ENCODE measurements at places on chromosomes 6 and 20. TPM values are rescaled to one million over a fixed set of nuclear protein-coding genes. Genes with fewer than 3 reads are reported as not detected.
A peak's percentile ranks its signal among the peaks of the same experiment; 100 is the strongest.

The LINC00237 gene
- total RNA-seq = not detected

GRCh38 chr6:21402368-21402767 is 191.2 kb upstream of the SOX4 start:
- H3K36me3 ChIP-seq = no peaks in the 10 kb centered on the region
- no peaks in the 10 kb centered on the region for H3K27me3 ChIP-seq
- no peak for DNase-seq
- H3K4me3 ChIP-seq = no peak overlapping the region
- H3K27ac ChIP-seq = peak overlapping the region; percentile 39
- H3K4me1 ChIP-seq = peaks cover 18% of the 10 kb centered on the region

DNA sequence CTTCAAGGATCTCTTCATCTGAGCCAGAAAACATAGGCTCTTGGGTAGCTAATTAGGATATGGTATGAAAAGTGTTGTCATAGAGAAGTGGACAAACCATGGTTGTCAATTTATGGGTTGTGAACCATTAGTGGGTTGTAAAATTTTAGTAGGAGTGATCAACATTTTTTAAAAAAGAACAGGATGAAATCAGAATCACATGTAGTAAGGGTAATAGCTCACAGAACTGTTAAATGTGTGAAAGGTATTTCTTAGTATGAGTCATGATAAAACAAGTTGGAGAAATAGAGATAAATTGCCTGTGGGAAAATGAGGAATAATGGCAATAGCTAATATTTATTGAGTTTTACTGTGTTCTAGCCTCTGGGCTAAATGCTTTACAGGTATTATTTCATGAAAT is 113.4 kb downstream of the MAP3K4 start:
- H3K4me1 ChIP-seq = no peaks in the 10 kb centered on the region
- peaks cover 27% of the 10 kb centered on the region for H3K36me3 ChIP-seq
- no peak overlapping the region for H3K4me3 ChIP-seq
- H3K27me3 ChIP-seq = no peaks in the 10 kb centered on the region

DNA sequence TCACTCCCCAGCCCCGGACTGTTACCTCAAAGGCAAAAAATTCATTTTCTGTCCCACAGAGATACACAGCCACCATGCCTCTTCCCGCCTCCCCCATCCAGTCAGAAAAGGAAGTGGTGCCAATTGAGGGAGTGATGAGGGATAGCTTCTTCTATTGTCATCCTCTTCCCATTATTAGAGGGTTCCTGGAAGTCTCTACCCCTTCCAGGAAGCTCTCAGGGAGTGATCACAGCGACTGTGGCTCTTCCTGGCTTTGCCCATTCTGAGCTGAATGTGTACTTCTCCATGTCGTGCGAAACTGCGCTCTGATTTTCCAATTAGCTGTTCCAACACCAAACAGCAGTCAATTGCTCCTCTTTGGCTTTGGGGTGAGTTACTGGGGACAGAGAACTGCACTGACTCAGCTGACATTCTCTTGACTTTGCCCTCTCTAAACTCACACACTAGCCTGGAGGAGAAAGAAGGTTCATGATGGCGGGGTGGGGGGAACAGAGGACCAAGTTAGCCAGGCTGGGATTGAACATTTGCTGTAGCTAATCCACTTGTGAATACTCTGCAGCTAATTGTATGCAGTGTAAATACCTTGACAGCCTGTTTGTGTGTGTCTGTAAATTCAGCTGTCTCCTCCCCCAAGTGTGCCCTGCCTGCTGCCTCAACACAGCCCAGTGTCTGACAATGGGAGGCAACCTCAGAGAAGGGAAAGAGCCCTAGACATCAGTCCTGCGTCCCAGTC is 2.4 kb upstream of the MDGA1 start:
- peaks cover 64% of the 10 kb centered on the region for H3K27me3 ChIP-seq
- DNase-seq = no peak
- peak overlapping the region; percentile 16 for H3K4me3 ChIP-seq
- peaks cover 14% of the 10 kb centered on the region for H3K4me1 ChIP-seq
- no peaks in the 10 kb centered on the region for H3K36me3 ChIP-seq

DNA sequence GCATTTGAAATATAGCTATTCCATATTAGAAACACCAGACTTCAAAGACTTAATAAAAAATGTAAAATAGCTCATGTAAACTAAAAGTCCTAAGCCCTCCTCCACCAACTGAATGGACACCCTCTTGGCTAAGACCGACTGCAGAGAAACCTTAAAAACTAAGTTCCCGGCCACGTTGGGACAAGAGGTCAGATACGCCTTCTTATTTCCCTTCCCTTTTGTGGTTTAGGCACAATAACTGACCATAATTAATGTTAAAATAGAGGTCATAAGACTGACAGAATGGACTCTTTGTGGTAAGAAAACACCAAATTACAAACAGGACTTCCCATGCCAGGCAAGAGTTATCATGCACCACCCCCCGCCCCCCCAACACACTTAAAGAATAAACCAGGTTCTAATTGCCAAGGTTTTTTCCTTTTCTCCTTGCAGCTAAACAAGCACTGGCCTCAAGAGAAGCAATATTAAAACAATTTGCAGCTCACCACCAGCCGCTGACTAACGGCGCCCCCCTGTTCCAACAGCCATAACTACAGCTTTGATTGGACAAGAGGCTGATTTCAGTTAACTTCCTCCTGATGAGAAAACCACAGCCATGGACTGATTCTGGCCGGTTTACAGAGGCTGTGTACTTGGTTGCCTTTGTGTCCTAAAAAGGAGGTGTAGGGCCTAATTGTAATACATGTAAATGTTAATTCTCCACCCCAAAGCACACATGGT is 10.7 kb upstream of the LAMP5 start:
- no peaks in the 10 kb centered on the region for H3K4me1 ChIP-seq
- H3K27me3 ChIP-seq = peaks cover 56% of the 10 kb centered on the region
- no peak for DNase-seq
- no peaks in the 10 kb centered on the region for H3K36me3 ChIP-seq

DNA sequence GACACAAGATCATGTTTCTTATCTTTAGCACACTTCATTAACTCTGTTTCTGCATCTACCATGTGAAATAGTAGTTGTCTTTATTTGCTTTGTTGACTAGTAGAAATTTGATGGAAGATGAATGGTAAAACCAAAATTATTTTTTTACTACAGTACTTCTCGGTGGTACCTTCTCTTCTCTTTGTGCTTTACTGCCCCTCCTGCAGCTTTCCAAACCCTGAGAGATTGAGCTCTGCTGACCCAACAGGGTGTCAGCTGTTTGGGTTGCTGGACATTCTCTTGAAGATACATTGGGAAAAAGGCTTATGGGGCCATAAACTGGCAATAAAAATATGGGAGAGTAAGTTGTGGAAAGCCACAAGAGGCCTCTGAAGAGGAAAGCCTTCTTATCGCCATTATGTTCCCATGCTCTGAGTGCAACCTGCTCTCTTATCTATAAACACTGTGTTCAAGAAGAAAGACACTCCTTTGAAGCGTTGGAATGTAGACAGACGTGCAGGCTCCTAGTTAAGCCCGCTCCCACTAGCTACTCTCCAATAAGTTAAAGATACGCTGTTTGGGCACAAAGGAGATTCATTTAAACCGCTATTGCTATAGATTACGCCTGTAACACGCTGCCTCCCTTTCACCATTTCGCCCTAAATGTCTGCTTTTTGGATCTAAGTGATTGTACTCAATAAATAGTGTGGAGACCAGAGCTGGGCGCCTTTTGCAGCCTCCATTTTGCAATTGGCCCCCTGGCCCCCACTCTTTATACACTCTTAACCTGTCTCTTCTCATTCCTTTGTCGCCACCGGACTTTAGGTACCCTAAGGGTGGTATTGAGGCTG is 60.1 kb upstream of the PRSS16 start:
- H3K27me3 ChIP-seq = no peaks in the 10 kb centered on the region
- no peak for DNase-seq
- peak overlapping the region; percentile 94 for H3K27ac ChIP-seq
- peaks cover 17% of the 10 kb centered on the region for H3K4me1 ChIP-seq
- H3K36me3 ChIP-seq = peaks cover 8% of the 10 kb centered on the region

DNA sequence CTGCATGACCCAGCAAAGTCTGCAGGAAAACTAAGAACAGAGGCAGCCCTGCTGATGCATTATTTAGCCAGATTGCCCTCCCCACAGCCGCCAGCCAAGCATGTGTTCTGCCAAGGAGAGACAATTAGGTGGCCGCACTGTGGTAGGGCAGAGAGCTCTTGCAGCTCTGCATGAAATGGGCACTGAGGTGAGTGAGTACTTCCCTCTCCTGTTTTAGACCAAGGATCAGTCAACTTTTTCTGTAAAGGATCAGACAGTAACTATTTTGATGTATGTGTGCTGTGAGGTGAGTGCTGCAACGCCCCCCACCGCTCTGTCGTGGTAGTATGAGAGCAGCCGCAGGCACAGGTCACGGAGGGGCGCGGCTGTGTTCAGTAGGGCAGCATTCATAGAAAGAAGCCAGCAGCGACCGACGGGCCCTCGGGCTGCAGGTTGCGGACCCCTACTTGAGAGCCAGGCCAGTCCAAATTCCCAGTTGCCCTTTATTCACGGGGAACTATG is 23.8 kb upstream of the FAM50B start:
- H3K36me3 ChIP-seq = no peaks in the 10 kb centered on the region
- H3K27me3 ChIP-seq = peaks cover 3% of the 10 kb centered on the region
- no peak for DNase-seq
- peaks cover 18% of the 10 kb centered on the region for H3K4me1 ChIP-seq
- no peak overlapping the region for H3K4me3 ChIP-seq

- H3K27me3 ChIP-seq = peaks cover 34% of the 10 kb centered on the region
- no peak overlapping the region for H3K4me3 ChIP-seq
- DNase-seq = no peak
- H3K36me3 ChIP-seq = no peaks in the 10 kb centered on the region
- H3K4me1 ChIP-seq = peaks cover 24% of the 10 kb centered on the region
These were observed 55.0 kb upstream of the DACT2 start for GRCh38 chr6:168374541-168375071.

GRCh38 chr20:19683188-19683587 is 74.9 kb upstream of the RIN2 start:
- no peaks in the 10 kb centered on the region for H3K4me1 ChIP-seq
- no peaks in the 10 kb centered on the region for H3K27me3 ChIP-seq
- no peak overlapping the region for H3K4me3 ChIP-seq
- no peak for DNase-seq
- no peak overlapping the region for H3K27ac ChIP-seq

GRCh38 chr6:99618649-99619408 is 12.2 kb downstream of the PRDM13 start:
- DNase-seq = no peak
- H3K4me1 ChIP-seq = peaks cover 2% of the 10 kb centered on the region
- no peak overlapping the region for H3K27ac ChIP-seq
- no peaks in the 10 kb centered on the region for H3K36me3 ChIP-seq

The POM121L2 gene
- total RNA-seq = not detected

- DNase-seq = no peak
- no peaks in the 10 kb centered on the region for H3K27me3 ChIP-seq
- no peaks in the 10 kb centered on the region for H3K4me1 ChIP-seq
- H3K4me3 ChIP-seq = no peak overlapping the region
These were observed 134.0 kb upstream of the HCRTR2 start for GRCh38 chr6:55040102-55040848.

GRCh38 chr20:43710370-43711044 is 16.3 kb downstream of the GTSF1L start:
- no peaks in the 10 kb centered on the region for H3K4me1 ChIP-seq
- no peak overlapping the region for H3K27ac ChIP-seq
- peaks cover 6% of the 10 kb centered on the region for H3K36me3 ChIP-seq
- no peaks in the 10 kb centered on the region for H3K27me3 ChIP-seq
- no peak for DNase-seq

- no peaks in the 10 kb centered on the region for H3K4me1 ChIP-seq
- H3K36me3 ChIP-seq = no peaks in the 10 kb centered on the region
- no peak overlapping the region for H3K27ac ChIP-seq
- no peak overlapping the region for H3K4me3 ChIP-seq
These were observed 604.5 kb downstream of the DOK5 start for GRCh38 chr20:55079917-55080316.

DNA sequence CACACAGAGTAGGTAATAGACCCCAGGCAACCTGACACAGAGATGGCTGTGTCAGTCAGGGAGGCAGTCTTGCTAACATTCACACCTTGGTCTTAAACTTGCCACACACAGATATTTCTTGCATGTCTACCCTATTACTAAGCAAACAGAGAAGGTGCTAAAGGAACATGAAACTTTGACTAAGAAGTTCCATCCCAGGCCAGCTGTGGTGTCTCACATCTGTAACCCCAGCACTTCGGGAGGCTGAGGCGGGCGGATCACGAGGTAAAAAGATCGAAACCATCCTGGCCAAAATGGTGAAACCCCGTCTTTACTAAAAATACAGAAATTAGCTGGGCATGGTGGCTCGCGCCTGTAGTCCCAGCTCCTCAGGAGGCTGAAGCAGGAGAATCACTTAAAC is 222.4 kb upstream of the JARID2 start:
- H3K27me3 ChIP-seq = peaks cover 9% of the 10 kb centered on the region
- H3K4me3 ChIP-seq = no peak overlapping the region
- H3K4me1 ChIP-seq = peaks cover 19% of the 10 kb centered on the region
- DNase-seq = no peak
- no peaks in the 10 kb centered on the region for H3K36me3 ChIP-seq

The GTF2H4 gene
- 74.7 TPM for total RNA-seq

- H3K36me3 ChIP-seq = no peaks in the 10 kb centered on the region
- peaks cover 4% of the 10 kb centered on the region for H3K4me1 ChIP-seq
- no peak overlapping the region for H3K27ac ChIP-seq
- DNase-seq = no peak
- H3K27me3 ChIP-seq = no peaks in the 10 kb centered on the region
These were observed 4.4 kb upstream of the LMBRD1 start for GRCh38 chr6:69801225-69801624.

DNA sequence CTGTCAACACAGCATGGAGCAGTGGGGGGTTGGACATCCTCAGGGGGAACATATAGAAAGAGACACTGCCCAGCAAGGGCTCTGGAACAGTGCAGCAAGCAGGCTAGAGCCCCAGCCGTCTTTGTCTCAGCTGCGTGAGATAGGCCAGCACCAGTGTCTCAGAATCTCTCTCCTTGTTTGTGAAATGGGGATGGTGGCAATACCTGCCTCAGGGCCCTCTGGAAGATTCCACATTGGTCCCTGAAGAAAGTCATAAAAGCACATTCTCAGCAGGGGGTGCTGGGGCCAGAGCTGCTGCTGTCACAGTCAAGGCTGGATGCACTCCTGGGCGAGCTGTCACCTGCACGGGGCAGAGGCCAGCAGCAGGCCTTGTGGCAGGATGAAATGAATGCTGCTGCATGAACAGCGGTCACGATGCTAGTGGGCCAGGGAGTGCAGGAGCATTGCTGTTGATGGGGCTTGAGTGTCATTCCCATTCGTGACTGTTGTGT is 121.7 kb downstream of the SYCP2 start:
- no peak for DNase-seq
- H3K4me3 ChIP-seq = no peak overlapping the region
- H3K27ac ChIP-seq = no peak overlapping the region
- no peaks in the 10 kb centered on the region for H3K4me1 ChIP-seq
- H3K36me3 ChIP-seq = no peaks in the 10 kb centered on the region
- H3K27me3 ChIP-seq = peaks cover 5% of the 10 kb centered on the region

DNA sequence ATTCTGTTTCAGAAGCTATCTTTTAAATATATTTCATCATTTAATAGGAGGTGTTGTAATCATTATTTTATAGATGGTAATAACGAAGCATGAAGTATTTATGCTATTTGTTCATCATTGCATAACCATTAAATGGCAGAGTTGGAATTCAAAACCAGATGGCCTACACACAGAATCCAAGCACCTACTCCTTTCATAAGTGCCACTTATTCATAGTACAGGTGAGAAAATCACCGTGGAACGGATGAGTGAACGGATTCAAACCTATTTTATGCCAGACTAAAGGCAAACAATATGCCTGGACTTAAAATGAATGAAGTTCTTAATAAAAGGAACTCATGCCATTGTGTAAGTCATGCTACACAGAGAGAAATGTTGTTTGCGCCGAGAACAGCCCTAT is 397.9 kb upstream of the ADGRB3 start:
- no peak overlapping the region for H3K27ac ChIP-seq
- no peaks in the 10 kb centered on the region for H3K4me1 ChIP-seq
- no peak for DNase-seq
- no peak overlapping the region for H3K4me3 ChIP-seq
- H3K36me3 ChIP-seq = no peaks in the 10 kb centered on the region
